Stimulated activated CD8-positive, alpha-beta memory T cell treated with anti-CD3 and anti-CD28 coated beads, Interleukin-15, amount 100 ng/mL, for 48 hours (primary cell): ENCODE measurements at places on chromosomes 16 and 17.

DNA sequence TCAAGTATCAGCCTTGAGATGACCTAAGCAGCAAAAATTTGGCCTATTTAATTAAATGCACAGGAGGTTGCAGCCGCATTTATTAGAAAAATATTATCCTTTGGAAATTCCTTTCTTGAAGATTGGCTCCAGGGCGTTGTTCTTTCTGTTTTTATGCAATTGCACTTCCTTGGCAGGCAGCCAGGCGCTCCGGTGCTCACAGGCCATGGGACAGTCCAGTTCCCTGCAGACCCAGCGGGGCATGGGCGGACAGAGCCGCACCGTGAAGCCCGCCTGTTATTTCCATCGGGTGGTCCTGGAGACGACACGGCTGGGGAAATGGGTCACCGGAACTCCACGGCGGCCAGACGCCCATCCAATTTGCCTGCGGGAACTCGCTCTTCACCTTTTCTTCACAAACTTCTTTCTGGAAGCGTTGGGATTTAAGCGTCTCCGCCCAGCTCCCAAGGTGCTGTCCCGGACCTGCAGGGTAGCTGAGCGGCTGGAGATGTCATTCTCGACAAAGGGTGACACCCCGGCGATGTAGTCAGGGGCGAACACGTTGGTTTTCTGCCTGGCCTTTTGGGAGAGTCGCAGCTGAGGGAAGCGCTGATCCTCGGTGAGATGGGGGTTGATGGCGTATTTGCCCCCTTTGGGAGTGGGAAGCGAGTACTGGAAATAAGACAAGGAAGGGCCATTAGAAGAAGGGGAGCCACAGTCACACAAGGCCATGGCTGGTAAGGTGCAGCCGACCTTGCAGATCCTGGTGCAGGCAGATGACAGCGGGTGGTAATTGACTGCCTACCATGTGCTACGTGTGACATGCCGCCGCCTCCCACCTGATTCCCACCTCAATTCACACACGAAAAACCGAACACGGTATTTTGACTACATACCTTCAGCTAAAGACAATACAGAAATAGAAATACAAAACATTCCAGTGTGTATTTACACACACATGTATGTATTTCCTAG is 12.5 kb downstream of the NOB1 start:
- no peak for DNase-seq

DNA sequence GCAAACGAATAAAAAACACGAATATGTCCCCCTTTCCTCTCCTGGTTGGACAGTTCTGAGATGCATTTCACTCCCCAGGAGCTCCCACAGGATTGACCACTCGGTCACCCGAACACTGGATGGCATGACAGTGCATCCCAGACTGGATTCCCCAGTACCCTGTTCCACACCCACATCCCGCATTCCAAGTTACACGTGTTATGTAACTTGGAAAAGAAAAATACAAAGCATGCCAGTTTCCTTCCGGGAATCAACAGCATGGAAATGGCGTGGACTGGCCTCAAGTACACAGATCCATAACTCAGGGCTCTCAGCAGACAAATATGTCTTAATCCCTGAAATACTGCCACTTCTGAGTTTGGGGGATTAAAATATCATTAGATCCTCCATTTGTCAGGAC is 12.6 kb upstream of the KLHL36 start:
- DNase-seq, result no peak

DNA sequence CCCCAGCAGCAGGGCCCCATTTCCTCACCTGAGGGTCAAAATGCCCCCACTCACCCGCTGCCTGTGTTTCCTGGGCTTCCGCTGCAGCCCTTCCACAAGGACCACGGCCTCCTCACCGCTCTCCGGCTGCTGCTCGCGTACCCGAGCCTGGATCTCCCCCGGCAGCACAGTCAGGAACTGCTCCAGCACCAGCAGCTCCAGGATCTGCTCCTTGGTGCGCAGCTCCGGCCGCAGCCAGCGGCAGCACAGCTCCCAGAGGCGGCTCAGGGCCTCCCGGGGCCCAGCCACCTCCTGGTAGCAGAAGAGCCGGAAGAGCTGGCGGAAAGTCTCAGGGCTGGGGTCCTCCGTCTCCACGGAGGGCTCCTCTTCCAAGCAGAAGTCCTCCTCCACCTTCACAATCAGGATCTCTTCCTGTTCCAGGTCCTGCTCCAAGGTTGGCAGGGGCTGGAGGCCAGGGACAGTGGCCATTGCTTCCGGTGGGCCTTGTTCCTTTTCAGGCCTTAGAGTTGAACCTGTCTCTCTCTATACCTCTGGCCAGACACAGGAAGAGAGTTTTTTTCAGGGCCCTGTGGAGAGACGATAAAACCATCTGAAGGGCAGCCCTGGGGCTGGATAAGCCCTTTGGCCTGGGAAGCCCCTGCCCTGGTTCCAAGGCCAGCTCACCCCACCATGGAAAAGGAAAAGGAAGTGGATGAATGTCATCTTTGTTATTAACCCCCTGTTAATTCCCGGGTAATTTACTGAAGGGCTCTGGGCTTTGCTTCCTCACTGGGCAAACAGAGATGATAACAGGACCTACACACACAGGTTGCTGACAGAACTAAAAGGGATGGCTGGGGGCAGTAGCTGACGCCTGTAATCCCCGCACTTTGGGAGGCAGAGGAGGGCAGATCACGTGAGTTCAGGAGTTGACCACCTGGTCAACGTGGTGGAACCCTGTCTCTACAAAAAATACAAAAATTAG is 1.2 kb downstream of the ZNF500 start:
- no peak for DNase-seq

- no peak for DNase-seq
These were observed 29.0 kb downstream of the CDK5R1 start for GRCh38 chr17:32515677-32516383.

DNA sequence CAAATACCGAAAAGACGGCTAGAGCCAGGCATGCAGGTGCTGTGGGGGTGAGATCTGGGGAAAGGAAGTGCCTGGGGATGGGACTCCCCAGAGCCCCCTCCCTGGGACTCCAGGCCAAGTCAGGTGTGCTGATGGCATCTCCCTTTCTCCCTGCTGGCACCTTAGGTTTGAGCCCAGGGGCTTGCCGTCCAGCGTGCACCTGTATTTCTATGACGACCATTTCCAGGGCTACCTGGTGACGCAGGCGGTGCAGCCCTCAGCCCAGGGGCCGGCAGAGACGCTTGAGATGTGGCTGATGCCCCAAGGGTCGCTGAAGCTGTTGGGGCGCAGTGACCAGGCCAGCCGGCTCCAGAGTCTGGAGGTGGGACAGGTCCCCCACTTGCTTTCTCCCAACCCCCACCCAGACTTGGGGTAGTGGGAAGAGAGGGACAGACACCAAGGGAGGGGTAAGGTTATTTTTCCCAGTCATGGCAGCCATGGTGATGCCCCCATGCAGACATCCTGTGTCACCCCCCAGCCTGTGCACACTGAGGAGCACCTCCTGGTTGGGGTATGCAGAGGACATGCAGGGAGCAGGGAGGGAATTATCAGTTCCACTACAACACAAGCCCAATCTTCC is 11.1 kb downstream of the XYLT2 start:
- DNase-seq, result no peak

DNA sequence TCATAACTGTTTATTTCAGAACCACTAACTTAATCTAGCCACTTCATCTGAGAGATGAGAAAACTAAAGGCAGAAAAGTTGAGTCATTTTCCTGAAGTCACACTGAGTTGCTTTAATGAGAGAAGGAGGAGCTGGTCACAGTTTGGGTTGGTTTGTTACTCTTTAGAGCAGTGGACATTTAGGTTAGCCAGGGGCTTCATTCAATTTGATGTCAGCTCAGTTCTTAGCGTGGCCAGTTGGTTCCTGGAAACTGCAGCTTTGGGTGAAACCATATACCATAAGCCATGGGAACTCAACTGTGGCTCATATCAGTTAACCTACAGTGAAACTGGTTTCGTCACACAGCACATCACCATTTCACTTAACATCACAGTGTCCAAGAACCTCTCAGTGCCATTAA is 59.2 kb upstream of the ADORA2B start:
- DNase-seq, result no peak

DNA sequence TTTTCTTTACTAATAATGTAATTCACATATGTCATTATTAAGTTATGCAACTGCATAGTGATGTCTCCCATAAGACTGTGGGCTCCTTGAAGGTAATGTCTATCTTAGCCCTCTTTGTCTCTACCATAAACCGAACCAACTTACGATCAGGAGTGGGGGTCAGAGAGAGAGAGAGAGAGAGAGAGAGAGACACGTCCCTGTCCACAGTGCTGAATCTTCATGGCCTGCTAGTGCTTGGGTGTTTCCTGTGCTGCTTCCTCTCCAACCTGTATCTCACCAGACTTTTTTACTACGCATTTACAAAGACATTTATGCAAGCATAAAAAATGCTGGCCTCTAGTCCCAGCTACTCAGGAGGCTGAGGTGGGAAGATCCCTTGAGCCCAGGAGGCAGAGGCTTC is 52.2 kb upstream of the HAPSTR1 start:
- DNase-seq, result no peak

- no peak for DNase-seq
These were observed 7.8 kb downstream of the BFAR start for GRCh38 chr16:14640538-14640937.

DNA sequence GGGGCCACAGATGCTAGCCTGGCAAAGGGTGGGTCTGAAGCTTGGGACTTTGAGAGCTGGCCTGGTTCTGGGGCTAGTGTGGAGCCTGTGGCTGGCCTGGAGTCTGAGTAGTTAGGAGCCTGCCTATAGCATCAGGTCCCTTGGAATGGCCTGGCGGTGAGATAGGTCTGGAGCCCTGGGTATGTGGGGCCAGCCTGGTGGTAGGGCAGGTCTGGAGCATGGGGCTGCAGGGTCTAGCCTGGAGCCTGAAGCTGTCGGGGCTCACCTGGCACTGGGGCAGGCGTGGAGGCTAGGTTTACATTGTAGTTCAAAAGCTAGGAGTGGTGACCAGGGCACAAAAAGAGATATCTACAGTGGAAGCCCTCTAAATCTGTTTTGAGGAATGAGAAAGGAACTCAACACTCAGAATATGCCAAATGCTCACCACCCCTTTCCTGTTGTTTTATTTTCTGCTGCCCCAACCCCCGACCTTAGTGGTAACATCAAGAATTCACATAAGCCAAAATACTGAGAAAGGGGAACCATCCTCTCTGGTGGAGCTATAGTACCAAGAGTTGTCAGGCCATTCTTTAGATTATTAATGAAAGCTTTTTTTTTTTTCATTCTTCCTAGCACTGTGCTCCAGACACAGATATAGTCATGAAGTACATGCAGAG is 100.3 kb downstream of the TANC2 start:
- no peak for DNase-seq

GRCh38 chr17:74243013-74243755 is 29.8 kb downstream of the TTYH2 start:
- no peak for DNase-seq

DNA sequence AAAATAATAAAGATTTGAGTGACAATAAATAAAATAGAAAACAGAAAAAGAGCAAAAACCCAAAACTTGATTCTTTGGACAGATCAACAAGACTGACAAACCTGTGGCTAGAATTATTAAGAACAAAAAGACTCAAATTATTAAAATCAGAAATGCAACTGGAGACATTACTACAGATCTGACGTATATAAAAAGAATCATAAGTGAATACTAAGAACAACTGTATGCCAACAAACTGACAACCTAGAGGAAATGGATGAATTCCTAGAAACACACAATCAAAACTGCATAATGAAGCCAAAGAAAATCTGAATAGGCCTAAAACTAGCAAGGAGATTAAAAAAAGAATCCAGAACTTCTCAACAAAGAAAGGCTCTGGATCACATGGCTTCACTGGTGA is 47.4 kb downstream of the NETO2 start:
- DNase-seq, result no peak

DNA sequence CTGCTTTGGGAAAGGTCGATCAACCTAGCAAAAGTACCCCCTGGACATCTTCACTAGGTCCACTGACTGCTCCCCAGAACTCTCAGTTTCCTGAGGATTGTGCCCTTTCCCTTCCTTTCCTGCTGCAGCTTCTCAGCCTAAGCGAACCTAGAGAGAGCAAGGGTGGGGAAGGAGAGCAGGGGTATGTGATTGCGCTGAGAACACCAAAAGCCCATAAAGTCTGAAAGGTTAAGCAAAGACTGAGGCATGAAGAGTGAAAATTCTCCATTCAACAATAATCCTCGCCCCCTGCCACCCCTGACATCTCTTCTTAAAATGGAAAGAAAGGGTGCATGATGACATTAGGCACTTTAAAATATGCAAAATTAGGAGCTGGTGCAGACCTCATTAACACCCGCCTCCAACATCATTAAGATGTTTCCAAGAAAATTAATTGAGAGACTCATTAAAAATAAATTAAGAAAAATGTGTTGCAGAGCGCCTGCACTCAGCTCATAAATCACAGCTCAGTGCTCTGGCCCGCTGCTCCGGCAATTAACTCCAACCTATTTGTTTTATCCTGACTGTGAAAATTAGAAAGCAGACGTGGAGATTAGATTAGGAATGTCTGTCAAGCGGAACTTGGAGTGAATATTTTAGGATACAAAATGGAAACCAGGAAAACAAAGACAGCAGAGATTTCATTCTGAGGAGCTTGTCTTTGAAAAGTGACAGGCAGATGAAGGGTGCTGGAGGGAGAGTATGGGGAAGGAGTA is 49.1 kb upstream of the PMFBP1 start:
- no peak for DNase-seq

DNA sequence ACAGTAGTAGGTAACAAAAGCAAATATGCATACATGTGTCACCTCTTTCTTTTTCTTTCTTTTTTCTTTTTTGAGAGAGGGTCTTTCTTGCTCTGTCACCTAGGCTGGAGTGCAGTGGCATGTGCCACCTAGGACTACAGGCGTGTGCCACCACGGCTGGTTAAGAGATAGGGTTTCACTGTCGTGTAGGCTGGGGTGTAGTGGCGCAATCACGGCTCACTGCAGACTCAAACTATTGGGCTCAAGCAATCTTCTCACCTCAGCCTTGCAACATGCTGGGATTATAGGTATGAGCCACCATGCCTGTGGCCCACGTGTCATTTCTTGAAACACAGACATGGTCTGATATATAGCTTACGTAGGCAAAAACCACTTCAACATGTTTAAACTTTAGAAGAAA is 397.7 kb upstream of the PMFBP1 start:
- DNase-seq, result no peak

- DNase-seq, result no peak
These were observed 6.3 kb upstream of the MMP28 start for GRCh38 chr17:35801583-35802224.

- no peak for DNase-seq
These were observed 16.9 kb upstream of the KDM6B start for GRCh38 chr17:7816926-7817642.

DNA sequence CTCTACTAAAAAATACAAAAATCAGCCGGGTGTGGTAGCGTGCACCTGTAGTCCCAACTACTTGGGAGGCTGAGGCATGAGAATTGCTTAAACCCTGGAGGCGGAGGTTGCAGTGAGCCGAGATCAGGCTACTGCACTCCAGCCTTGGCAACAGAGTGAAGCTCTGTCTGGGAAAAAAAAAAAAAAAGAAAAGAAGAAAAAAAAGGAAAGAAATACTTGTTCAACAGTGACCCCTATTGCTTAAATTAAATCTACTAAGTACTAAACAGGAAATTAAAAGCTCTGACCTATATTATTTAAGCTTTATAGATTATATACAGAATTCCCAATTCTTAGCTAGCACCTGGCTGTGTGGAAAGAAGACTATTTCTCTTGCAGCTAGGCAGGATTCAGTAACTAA is 48.9 kb downstream of the FBXL20 start:
- no peak for DNase-seq
